ENCODE measurements at places on chromosomes 5 and 9. TPM values are rescaled to one million over a fixed set of nuclear protein-coding genes. Genes with fewer than 3 reads are reported as not detected.

Gene SLC9A3
- total RNA-seq: 1.3 TPM

Gene IFNA21
- not detected for total RNA-seq

DNA sequence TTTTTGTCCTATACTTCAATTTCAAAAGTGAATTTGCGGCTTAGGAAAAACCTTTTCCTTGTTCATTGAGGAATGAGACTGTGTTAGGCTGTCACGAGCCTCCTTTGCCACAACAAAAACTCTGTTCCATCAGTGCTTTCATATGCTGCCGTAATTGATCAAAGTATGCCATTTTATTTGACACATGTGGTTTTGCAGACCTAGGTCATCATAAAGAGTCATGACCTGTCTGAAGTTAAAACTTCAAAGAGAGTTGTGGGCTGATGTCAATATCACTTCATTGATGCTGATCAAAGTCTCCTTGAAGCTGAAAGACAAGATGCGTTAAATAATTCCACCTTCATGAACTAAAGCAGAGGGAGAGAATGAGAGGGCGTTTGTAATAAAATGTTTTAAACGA is 55.5 kb downstream of the SYK start:
- DNase-seq: no peak

DNA sequence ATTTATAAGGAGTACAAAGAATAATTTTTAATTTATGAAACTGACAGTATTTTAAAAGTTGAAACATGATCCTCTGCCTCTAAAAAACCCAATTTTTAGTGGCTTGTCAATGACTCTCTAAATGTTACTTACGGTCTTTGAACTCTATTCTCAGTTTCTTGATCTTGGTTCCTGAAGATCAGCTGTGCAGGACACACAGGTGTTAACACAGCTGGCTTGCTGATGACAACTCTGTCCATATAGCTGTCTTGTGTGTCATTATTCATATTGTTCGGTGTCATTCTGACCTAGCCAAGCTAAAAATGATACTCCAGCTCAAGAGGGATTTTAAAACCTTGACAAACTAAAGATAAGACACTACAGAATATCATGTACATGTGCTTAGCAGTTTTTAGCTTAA is 314.5 kb downstream of the CCDC171 start:
- no peak for DNase-seq

Gene FXN
- 35.8 TPM for total RNA-seq

Gene MAT2B
- 62.5 TPM for total RNA-seq

Gene LHX2
- total RNA-seq: not detected

Gene CCL28
- 0.55 TPM for total RNA-seq

GRCh38 chr9:117494401-117495090 is 79.7 kb upstream of the ASTN2 start:
- DNase-seq: no peak

All from left ventricle myocardium superior (tissue), 1 donor.